Bone marrow (tissue), 2 donors: ENCODE measurements at places on chromosomes 2 and 18.

GRCh38 chr2:79716266-79716665, 203.4 kb downstream of the CTNNA2 start:
- no peak for DNase-seq

DNA sequence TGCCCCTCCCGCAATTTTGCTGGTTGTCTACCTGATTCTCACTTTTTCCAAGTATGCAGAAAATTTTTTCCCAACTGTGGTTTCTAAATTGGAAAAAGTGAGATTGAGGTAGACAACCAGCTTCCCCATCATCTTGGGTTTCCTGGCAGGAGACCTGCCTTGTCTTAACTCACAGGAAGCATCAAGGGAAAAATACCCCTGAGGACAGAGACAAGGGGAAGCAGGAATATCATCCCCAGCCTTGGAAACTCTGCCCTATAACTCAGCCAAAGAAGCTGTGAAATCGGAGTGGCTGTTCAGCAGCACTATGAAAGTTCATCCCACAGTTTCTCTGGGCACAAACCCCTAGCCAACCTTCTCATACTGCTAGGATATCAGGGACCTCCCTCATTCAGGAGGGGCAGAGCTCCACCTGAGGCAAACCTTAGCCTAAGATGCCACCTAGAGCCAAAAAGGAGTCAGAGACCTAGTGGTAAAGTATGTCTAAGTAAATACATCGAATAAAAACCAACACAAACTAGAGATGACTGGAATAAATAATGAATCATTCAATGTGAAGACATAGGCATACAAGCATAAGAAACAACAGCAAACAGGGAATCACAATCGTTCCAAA, 68.2 kb downstream of the ZSWIM2 start:
- DNase-seq, result peak; percentile 28

DNA sequence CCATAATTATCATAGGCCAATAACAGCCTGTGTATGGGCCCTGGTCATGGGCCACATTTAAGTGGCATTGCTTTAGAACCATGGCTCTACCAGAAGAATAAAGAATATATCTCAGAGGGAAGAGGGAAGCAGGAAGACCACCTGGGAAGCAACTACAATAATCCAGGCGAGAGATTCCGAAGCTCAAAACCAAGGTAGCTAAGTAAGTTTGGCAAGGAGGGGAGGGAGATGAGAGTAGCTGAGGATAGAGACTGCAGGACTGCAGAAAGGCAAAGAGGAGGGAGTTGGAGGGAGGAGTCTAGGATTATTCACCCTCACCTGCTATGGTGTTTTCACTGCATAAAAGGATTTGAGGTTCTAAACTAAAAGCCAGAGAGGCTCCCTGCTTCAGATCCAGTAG, 293.5 kb downstream of the SETBP1 start:
- DNase-seq, result no peak

DNA sequence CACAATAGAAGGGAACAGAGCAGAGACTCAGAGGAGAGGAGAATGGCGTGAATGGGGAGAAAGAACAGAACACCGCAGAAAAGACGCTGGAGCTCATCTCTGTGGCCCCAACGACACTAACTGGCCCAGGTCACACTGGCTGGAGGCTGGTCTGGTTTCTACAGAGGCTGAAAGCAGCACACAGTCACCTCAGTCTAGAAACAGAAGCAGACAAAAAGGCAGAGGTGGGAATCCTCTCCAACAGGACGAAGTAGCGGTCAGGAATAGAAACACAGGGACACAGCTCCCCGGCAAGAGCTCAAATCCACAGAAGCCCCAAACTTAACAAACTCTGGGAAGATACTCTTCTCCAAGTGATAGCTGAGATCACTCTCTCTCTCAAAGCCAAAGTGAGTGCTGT, 9.2 kb downstream of the SLC66A2 start:
- DNase-seq, result no peak

GRCh38 chr2:167406558-167406957, 518.3 kb downstream of the XIRP2 start:
- DNase-seq, result no peak

GRCh38 chr18:45464619-45465018, 150.7 kb upstream of the SLC14A2 start:
- DNase-seq, result no peak

GRCh38 chr2:191115391-191115790, 35.4 kb downstream of the STAT4 start:
- no peak for DNase-seq

DNA sequence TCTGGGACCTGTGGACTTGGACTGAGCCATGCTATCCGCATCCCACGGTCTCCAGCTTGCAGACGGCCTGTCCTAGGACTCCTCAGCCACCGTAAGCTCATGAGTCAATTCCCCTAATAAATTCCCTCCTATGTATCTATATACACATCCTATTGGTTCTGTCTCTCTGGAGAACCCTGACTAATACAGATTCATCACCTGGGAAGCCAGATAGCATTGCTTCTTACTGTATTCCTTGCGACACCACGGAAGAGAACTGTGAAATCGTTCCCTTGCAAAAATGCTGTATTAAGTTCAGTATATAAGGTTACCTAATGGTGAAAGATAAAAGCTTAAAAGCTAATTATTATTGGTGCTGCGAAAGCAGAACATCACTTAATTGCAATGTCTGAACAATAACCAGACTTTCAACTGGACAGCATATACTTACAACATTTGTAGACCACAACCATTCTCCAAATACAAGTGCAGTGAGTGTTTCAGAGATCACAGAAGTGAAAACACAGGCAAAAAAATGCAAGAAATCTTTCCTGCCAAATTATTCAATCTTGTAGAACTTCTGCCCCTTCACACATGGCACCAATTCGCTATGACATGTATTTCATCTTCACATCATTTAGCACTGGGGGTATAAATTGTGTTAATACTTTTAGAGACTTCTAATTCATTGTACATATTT, 352.9 kb downstream of the TXNL1 start:
- no peak for DNase-seq

DNA sequence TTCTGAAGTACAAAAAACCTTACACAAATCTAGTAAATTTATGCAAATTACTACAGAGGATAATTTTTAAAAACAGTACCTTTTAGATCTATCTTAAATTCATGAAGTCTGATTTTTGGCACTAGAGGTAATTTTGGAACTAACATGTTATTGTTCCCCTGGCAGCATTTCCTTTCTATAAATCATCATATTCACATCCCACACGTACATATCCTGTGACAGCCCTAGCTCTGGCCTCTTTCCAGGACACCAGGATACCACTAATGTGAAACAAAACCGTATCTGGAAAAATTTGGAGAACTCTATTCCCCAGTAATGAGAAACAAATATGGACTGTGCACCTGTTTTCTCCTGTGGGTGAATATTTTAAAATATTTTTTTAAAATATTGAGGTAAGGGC, 14.0 kb upstream of the BIRC6 start:
- DNase-seq, result peak; percentile 12

DNA sequence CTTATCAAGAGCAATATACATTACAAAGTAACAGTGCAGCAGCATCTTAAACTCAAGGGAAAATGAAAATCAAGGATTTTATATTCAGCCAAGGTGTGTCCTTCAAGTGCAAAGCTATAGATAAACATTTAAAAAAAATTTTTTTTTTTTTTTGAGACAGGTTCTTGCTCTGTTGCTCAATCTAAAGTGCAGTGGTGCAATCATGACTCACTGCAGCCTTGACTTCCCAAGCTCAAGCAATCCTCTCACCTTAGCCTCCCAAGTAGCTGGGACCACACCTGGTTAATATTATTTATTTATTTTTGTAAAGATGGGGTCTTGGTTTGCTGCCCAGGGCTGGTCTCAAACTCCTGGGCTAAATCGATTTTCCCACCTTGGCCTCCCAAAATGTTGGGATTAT, 9.0 kb downstream of the CDKL4 start:
- no peak for DNase-seq

DNA sequence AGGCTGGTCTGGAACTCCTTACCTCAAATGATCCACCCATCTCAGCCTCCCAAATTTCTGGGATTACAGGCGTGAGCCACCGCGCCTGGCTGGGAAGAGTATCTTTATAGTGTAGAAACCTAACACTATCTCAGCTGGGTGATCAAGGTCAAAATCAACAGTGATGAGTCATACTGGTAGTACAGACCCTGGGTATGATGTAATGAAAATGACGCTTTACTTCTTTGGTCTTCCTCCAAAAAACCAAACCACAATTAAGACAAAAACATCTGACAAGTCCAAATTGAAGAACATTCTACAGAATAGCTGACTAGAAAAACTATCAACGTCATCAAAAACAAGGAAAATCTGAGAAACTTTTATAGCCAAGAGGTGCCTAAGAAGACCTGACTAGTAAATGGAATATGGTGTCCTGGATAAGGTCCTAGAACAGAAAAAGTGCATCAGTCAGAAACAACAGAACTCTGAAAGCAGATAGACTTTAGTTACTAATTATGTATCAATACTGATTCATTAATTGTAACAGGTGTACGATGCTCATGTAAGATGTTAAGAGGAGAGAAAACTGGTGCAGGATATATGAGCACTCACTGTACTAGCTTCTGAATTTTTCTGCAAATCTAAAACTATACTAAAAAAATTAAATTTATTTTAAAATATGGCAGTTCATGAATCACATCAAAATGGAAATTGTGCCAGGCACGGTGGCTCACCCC, 25.4 kb downstream of the PDCL3 start:
- DNase-seq, result peak; percentile 69

DNA sequence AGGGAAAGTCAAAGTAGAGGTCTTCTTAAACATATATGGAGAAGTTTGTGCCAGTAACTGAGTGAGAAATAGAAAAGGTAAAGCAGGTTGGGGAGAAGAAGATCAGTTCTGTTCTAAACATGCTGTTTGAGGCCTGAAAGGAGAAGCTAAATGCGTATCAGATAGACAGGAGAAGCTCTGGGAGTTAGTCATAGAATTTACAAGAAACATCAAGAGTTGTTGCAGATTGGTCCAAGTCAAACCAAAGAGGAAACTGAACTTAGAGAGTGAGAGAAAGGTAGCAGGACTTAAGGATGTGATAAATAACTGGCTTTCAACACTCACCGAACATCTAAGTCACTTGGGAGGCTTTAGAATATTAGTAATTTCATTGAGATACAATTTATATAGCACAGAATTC, 29.2 kb upstream of the CERS6 start:
- no peak for DNase-seq

GRCh38 chr2:69055688-69056470, 42.9 kb downstream of the ANTXR1 start:
- no peak for DNase-seq

DNA sequence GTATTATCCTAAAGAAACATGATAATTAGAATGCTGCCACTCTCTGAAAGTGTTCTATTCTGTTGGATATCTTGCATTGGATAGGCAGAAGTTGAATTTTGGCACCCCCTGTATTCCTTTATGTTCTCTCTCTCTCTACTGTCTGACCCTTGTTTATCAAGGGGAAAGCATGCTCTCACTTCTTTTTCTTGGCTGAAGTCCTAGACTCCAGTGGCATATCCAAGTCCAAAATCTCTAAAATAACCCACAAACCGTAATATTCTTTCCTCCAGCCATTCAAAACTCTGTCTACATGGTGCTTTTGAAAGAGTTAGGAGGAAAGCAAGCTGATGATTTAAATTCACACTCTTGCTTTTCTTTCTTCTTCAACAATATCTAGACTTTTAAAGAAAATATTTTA, 669.7 kb downstream of the TDRD15 start:
- no peak for DNase-seq

DNA sequence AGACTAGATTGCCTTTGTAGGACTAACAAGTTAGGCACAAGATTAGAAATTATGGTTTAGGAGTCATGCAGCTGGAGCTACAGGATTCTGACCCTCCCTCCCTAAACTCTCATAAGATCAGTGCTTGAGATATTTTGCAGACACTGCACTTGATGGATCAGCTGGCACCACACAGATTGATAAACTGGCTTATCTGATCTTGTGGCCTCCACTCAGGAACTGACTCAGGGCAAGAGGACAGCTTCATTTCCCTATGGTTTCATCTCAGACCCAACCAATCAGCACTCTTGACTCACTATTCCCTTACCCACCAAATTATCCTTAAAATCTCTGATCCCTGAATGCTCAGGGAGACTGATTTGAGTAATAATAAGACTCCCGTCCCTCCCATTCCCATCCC, 152.3 kb downstream of the DIS3L2 start:
- no peak for DNase-seq

DNA sequence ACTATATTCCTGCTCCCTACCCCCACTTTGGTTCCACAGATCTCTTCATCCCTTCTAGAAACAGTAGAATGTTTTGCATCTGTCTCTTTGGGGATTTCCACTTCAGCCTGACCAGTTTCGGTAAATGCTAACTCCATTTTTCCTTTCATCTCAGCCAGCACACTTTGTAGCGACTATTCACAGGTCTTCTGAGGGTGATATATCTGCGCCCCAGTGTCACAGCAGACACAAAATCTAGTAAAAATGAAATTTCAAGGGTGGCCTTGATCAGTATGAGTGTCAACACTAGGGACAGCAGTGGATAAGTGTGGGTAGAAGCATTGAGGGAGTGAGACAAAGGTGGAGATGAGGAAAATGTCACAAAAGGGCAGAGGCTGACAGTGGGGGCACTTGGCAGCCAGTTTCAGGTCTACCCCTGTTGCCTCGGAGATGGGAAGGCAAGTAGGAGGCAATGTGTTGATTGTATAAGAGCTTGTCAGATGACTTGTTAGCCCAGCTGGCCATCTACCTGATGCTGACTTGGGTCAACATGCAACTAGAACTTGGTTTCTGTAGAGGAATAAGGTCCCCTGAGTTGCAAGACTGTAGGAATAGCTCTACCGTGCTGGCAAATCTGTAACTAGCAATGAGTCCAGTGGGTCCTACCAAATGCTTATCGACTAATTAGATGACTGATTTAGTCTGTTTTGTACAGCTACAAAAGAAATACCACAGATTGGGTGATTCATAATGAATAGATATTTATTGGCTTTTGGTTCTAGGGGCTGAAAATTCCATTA, 60.7 kb downstream of the CXCR4 start:
- no peak for DNase-seq

GRCh38 chr2:11154016-11154922, 998 bp upstream of the SLC66A3 start:
- no peak for DNase-seq

GRCh38 chr2:73897934-73898333, 5.1 kb downstream of the ACTG2 start:
- no peak for DNase-seq

- no peak for DNase-seq
These were observed 124.9 kb upstream of the ZNF236 start for GRCh38 chr18:76697441-76697901.
